ENCODE measurements at places on chromosomes 11 and 22.

- peaks cover 5% of the 10 kb centered on the region for H3K4me1 ChIP-seq
- peaks cover 12% of the 10 kb centered on the region for H3K27me3 ChIP-seq
- H3K4me3 ChIP-seq, result no peak overlapping the region
- no peak for DNase-seq
- no peak overlapping the region for H3K27ac ChIP-seq
Observed at GRCh38 chr11:8086001-8086479, 5.0 kb downstream of the TUB start.

GRCh38 chr11:72561856-72562255 is 112.4 kb downstream of the PDE2A start:
- H3K4me3 ChIP-seq, result no peak overlapping the region
- no peak overlapping the region for H3K27ac ChIP-seq
- no peaks in the 10 kb centered on the region for H3K36me3 ChIP-seq
- DNase-seq, result no peak
- H3K27me3 ChIP-seq, result no peaks in the 10 kb centered on the region
- H3K4me1 ChIP-seq, result no peaks in the 10 kb centered on the region

DNA sequence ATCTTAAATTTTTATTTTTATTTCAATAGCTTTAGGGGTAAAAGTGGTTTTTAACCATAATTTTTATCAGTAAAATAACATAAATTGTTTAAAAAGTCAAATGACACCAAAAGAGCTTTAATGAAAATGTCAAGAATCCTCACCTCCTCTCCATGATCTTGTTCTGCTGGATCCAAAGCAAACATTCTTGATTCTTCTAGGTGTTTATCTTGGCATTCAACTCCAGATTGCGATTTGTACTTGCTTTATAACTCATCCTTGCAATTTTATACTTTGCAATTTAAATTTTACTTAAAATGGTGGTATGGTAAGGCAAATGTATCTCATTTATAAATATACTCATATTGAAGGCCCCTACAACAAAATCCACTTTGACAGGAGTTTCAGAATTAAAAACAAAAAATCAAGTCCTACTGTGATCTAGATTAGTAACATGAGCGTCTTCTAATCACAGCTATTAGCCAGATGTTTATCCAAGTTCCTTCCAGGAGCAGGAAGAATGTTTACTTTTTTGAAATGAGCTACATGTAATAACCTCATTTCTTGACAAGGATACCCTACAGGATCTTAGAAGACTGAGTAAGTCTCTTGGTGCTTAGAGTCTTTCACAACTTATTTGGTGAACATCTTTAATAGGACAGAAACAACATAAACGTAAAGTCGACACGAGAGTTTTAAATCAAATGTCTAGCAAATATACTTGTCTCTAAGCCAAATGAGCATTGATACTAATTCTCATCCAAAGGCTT is 72.4 kb upstream of the CARD18 start:
- H3K4me1 ChIP-seq, result no peaks in the 10 kb centered on the region
- H3K4me3 ChIP-seq, result no peak overlapping the region
- no peaks in the 10 kb centered on the region for H3K27me3 ChIP-seq
- DNase-seq, result no peak
- H3K36me3 ChIP-seq, result no peaks in the 10 kb centered on the region

DNA sequence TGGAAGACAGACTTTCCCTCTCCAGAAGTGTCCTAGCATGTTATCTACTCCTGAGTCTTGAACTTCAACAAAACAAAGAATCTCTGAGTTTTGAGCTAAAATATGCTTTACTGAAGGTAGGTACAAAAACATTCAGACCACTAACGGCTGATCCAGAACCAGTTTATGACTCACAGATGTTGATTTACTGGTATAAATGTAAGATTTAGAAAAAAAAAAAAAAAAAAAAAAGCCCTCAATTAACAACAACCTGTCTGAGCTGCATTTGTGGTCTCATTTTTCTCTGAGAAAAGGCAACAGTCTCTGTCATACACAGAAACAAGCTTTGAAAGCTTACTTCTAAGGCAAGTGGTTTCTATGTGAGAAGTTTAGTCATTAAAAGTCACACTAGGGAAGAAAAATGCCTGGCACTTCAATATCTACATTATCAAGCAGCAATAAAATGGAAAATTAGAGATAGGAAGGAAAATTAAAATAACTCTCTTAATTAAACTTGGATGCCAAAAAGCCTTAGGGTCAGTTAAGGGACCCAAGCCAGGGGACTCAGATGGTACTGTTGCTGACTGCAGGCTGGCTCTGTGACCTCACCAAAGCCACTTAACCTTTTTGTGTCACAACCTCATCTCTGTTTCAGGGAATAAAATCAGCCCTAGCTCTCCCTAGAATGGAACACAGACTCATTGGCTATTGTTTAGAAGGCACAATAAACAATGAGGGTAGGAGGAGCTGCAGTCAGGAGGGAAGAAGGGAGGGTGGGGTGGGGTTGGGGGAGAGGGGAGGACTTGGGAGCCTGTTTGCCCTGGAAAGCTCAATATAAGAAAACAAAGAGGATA is 61.7 kb downstream of the ETS1 start:
- H3K4me3 ChIP-seq, result peak overlapping the region; percentile 0
- DNase-seq, result no peak
- peaks cover 47% of the 10 kb centered on the region for H3K4me1 ChIP-seq
- no peaks in the 10 kb centered on the region for H3K36me3 ChIP-seq

GRCh38 chr22:19349778-19350475 is 58.4 kb upstream of the CLTCL1 start:
- peaks cover 71% of the 10 kb centered on the region for H3K36me3 ChIP-seq
- no peaks in the 10 kb centered on the region for H3K27me3 ChIP-seq
- H3K4me1 ChIP-seq, result no peaks in the 10 kb centered on the region
- H3K27ac ChIP-seq, result no peak overlapping the region
- H3K4me3 ChIP-seq, result no peak overlapping the region

- H3K4me1 ChIP-seq, result no peaks in the 10 kb centered on the region
- H3K36me3 ChIP-seq, result no peaks in the 10 kb centered on the region
- H3K4me3 ChIP-seq, result no peak overlapping the region
- DNase-seq, result no peak
- no peak overlapping the region for H3K27ac ChIP-seq
- no peaks in the 10 kb centered on the region for H3K27me3 ChIP-seq
Observed at GRCh38 chr22:44814266-44815098, 62.1 kb downstream of the ARHGAP8 start.

GRCh38 chr11:27926981-27927481 is 180.9 kb downstream of the KIF18A start:
- no peaks in the 10 kb centered on the region for H3K27me3 ChIP-seq
- H3K4me1 ChIP-seq, result no peaks in the 10 kb centered on the region
- H3K27ac ChIP-seq, result no peak overlapping the region
- DNase-seq, result no peak
- H3K36me3 ChIP-seq, result no peaks in the 10 kb centered on the region

- H3K4me3 ChIP-seq, result no peak overlapping the region
- no peak for DNase-seq
- peaks cover 89% of the 10 kb centered on the region for H3K36me3 ChIP-seq
- H3K27ac ChIP-seq, result no peak overlapping the region
- no peaks in the 10 kb centered on the region for H3K27me3 ChIP-seq
Observed at GRCh38 chr11:117225553-117226170, 6.2 kb downstream of the PCSK7 start.

DNA sequence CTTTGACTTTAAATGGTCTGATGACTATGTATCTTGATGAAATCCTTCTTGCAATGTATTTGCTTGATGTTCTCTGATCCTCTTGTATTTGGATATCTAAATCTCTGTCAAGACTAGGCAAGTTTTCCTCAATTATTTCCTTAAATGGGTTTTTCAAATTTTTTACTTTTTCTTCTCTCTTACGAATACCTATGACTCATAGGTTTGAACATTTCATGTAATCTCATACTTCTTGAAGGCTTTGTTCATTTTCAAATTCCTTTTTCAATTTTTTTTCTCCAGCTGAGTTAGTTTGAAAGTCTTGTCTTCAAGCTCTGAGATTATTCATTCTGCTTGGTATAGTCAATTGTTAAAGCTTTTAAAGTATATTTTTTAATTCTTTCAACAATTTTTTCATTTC is 13.1 kb downstream of the OR10W1 start:
- no peak overlapping the region for H3K27ac ChIP-seq
- H3K36me3 ChIP-seq, result no peaks in the 10 kb centered on the region
- H3K27me3 ChIP-seq, result no peaks in the 10 kb centered on the region
- DNase-seq, result no peak
- no peaks in the 10 kb centered on the region for H3K4me1 ChIP-seq

GRCh38 chr11:2510626-2511402 is 66.0 kb downstream of the KCNQ1 start:
- H3K36me3 ChIP-seq, result no peaks in the 10 kb centered on the region
- no peak overlapping the region for H3K27ac ChIP-seq
- no peak for DNase-seq
- H3K4me1 ChIP-seq, result no peaks in the 10 kb centered on the region
- no peaks in the 10 kb centered on the region for H3K27me3 ChIP-seq

- H3K36me3 ChIP-seq, result no peaks in the 10 kb centered on the region
- H3K27me3 ChIP-seq, result no peaks in the 10 kb centered on the region
- no peaks in the 10 kb centered on the region for H3K4me1 ChIP-seq
- no peak overlapping the region for H3K4me3 ChIP-seq
- no peak for DNase-seq
- no peak overlapping the region for H3K27ac ChIP-seq
Observed at GRCh38 chr11:36738292-36738861, 140.3 kb upstream of the RAG2 start.

Measured in effector memory CD4-positive, alpha-beta T cell (primary cell).